ENCODE measurements at places on chromosomes 7 and 10.

- DNase-seq, result no peak
These were observed 19.3 kb downstream of the PON1 start for GRCh38 chr7:95304990-95305389.

GRCh38 chr10:132422903-132423825 lies 26.2 kb downstream of the PWWP2B start:
- DNase-seq, result peak; percentile 18

- DNase-seq, result no peak
These were observed 128.8 kb upstream of the FAM20C start for GRCh38 chr7:63521-64021.

GRCh38 chr7:33630359-33630758 lies 275.0 kb upstream of the BMPER start:
- DNase-seq, result no peak

DNA sequence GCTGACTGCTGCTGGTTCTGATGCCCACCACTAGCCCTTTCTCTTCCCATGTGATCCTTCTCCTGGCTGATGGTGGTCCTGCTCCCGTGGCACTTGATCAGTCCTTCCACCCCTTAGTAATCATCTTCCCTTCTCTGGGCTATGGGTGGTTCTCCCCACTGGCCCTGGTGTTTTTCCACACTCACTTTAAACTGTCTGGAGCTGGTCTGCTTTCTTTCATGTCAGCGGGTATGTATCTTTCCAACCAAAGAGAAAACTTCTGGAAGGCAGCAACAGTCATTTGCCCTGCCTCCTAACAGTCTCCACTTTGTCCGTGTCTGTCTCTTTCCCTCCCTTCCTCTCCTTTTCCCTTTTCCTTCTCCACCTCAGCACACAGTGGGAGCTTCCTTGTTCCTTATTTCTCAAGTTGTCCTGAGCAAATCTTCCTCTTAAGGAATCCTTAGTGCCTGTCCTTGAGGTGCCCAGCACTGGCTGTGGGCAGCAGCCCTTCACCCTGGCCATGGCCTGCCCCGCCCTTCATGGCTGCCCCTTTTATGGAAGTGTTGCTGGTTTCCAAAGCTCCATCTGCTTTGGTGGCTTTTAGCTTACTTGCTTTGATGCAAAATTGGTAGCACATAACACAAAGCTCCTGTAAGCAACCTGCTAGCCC lies 189.0 kb downstream of the TCF7L2 start:
- DNase-seq, result no peak

DNA sequence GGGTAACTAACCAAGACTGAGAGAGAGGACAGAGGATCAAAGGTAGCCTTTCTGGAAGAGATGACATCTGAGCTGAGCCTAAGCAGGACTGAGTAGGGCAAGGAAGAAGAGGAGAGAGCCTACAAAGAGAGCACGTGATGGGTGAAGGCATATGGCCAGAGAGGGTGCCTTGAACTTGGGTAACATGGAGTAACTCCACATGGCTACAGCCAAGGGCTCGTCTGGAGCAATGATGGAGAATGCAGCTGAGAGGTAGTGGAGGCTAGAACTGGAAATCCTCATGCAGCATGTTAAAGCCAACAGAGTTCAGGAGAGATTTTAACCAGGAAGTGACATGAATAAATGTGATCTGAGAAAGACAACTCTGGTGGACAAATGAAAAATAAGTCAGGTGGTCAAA lies 77.8 kb downstream of the LRRC17 start:
- DNase-seq, result no peak

DNA sequence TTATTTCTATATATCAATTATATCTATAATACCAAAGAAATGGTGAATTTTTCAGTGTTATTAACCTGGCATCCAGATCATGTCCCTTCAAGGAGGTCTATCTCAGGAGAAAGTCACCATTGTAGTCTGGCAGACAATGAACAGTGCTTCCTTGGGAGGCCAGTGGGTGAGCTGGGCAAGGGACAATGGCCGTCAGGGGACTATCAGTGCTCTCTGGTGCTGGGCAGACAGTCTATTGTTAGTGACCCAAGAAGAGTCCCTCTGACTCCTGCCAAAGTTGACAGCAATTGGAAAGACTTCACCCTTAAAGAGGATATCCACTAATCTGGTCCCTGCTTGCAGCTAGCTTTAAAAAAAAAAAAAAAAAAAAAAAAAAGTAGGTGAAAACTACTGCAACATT lies 7.1 kb downstream of the JAZF1 start:
- no peak for DNase-seq

GRCh38 chr10:122154031-122154544 lies 117.0 kb upstream of the BTBD16 start:
- DNase-seq, result no peak

DNA sequence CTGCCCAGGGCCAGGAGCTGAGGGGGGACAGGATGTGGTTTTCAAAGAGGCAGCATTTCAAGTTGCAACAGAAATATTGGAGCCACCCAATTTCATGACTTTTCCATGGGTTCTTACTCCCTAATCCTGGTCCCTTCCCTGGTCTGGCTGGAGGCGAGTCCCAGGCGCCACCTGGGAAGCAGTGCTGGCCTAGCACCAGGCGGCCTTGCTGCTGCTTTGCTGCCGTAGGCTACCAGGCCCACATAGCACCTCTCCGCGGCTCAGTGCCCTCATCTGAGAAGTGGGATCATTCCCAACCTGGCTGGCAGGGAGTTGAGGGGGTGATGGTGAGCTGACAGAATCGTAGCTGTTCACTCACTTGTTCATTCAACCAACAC lies 33.7 kb downstream of the ZMIZ1 start:
- DNase-seq, result no peak

DNA sequence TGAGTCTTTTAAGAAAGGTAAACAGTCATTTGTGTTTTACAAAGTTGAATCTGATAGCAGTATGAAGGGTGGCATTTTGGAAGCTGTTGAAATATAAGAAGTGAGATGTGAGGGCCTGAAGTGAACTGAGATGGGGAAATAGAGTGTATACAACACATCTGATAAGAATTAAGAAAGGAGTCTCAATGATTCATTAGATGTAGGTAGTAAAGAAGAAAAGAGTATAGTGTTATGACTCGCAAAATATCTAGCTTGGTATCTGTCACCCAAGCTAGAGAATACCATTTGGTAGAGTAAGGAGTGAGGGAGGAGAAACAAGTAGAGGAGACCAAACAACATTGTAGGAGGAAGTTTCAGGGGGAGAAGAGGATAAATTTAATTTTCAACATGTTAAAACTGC lies 5.3 kb downstream of the PTPN12 start:
- DNase-seq, result no peak

DNA sequence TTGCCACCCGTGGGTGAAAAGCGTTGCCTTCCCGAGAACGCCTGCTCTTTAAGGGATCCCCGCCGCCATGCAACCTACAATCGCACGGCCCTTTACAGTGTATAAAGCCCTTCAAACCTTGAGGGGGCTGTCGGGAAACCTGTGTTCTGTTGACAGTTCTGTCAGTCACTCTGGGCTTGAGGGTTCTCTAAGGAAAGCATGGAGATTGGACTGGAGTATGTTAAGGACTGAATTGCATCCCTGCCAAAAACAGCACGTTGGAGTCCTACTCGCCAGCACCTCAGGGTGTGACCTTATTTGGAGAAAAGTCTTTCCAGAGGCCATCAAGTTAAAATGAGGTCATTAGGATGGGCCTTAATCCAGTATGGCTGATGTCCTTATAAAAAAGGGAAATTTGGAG lies 70.6 kb downstream of the PFKFB3 start:
- no peak for DNase-seq

DNA sequence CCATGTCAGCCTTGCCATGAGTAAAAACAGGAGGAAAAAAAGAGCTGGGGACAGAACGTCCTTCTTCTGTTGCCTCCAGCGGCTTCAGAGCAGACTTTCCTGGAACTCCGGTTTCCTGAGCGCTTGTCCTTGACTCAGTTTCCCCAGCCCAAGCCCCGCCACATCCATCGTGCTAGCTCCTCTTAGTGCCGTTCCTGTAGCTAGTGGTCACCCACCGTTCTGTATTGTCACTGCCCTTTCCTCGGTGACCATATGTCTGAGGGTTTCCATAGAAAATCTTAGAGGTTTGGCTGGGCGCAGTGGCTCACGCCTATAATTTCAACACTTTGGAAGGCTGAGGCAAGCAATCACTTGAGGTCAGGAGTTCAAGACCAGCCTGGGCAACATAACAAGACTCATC lies 100.1 kb downstream of the CUX1 start:
- no peak for DNase-seq

DNA sequence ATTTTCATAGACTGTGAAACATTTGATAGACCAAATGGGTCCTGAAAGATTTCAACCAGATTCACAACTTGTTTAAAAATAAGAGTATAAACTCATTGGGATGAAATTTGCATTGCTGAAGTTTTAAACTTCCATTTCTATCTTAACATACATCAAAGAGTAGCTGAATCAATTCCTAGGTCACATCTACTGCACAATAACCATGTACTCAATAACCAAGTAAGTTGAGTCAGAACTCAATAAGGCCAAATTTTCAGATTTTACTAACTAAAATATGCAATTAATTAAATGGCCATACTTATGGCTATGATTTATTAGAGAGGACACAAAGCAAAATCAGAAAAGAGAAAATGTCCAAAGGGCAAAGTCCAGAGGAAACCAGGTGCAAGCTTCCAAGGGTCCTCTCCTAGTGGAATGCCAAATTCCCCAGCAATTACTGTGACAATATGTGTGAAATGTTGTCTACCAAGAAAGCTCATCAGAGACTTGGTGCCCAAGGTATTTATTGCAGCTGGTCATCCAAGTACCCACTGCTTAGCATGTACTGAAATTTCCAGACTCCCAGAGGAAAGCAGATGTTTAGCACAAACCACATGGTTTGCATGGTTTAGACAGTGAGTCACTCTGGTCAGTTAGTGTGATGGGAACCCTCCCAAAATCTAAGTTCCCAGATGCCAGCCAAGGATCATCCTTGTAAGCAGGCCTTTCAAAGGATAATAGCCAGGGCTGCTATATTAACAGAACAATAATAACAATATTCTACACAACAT lies 238.9 kb downstream of the IPMK start:
- peak; percentile 75 for DNase-seq

- DNase-seq, result no peak
These were observed 547.8 kb downstream of the SORCS3 start for GRCh38 chr10:105188737-105189462.

GRCh38 chr10:5684318-5684970 lies at the start of gene TASOR2:
Gene TASOR2 (plus strand): TSS chr10:5684838. CDS start chr10:5720643, 35,805 bp downstream.
- peak; percentile 98 for DNase-seq

GRCh38 chr10:12408472-12408871 lies 59.1 kb downstream of the CAMK1D start:
- no peak for DNase-seq

DNA sequence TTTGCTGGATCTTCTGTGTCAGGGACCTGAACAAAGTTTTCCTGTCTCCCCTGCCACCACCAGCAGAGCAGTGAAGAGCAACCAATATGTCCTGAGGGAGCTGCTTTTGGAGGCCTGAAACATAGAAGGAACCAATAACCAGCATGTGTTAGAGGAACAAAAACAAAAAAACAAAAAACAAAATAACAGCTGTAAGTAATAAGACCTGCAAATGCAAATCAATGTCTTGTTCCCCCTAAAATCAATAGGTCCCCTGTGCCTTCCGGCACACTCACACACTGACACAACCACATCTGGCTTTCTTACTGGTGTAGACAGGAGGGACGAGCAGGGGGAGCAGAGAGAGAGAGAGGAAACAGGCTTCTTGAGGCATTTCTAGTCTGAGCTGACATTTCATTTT lies 94.1 kb downstream of the NRG3 start:
- no peak for DNase-seq

- DNase-seq, result peak; percentile 21
These were observed 54.3 kb downstream of the BMS1 start for GRCh38 chr10:42836771-42837468.

GRCh38 chr10:32315424-32315823 lies 31.5 kb downstream of the EPC1 start:
- no peak for DNase-seq

DNA sequence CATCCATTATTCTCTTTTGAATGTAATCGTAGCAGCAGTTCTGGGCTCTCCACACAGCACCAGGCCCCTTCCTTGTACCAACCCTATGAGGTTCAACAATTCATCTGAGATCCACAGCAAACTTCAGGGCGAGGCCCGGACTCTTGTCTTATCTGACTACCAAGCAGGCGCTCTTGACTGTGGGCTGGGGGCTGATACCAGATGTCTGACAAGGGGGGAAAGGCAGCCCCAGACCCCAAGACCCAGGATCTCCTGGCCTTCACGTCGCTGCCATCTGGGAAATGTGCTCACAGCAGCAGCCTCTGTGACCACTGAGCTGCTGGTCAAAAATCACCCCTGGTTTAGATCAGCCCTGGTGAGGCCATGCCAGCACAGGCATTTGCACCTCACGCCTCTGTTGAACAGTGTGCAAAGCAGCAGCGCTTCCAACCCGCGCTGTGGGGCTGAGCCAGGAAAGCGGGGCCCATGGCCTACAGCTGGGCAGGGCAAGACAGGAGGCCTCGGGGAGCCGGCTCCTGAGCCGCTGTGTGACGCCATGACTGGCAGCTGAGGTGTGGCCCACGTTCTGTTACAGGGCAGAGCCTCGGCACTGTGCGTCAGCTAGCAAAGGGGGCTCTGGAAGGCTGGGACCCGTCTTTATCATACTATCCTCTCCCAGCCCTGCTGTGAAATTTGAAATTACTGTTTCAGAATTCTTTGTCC lies 143.9 kb downstream of the PAXIP1 start:
- DNase-seq, result no peak

DNA sequence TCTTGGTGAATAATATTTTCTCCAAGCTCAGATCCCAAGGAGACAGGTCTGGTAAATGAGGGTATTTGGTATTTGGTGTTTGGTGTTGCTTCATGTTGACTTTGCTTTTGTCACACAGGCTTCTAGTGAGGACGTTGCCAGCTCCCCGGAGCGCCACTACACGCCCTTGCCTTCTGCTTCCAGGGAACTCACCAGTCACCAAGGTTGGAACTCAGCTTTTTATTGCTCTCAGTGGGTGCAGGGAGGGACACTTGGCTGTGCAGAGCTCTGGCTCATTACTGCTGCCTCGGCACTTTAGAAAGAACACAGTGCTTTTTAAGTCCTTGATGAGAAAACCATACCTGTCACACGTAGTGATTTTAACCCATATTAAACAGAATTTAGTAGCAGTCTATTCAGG lies 892.9 kb downstream of the LRMDA start:
- DNase-seq, result no peak

DNA sequence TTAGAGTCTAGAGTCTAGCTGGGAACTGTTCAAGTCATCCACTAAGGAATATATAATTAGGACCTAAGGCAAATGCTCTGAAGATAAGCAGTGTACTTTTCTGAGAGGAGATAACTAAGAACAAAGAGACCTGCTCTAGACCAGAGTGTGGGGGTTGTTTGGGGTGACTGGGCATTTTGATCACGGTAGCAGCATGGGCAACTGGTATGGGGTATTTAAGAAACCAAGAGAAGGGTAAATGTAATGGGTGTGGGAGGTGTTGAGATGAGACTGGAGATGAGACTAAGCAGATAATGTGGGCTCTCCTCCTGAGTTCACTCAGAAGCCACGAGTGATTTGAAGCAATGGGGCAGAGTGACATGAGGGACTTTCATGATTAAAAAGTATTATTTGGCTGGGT lies 1082.9 kb downstream of the GATA3 start:
- no peak for DNase-seq

- no peak for DNase-seq
These were observed 232.8 kb downstream of the KCND2 start for GRCh38 chr7:120505770-120506169.

- no peak for DNase-seq
These were observed 7.5 kb downstream of the COMTD1 start for GRCh38 chr10:75228278-75228677.
